ENCODE measurements at places on chromosomes 12 and 14.

DNA sequence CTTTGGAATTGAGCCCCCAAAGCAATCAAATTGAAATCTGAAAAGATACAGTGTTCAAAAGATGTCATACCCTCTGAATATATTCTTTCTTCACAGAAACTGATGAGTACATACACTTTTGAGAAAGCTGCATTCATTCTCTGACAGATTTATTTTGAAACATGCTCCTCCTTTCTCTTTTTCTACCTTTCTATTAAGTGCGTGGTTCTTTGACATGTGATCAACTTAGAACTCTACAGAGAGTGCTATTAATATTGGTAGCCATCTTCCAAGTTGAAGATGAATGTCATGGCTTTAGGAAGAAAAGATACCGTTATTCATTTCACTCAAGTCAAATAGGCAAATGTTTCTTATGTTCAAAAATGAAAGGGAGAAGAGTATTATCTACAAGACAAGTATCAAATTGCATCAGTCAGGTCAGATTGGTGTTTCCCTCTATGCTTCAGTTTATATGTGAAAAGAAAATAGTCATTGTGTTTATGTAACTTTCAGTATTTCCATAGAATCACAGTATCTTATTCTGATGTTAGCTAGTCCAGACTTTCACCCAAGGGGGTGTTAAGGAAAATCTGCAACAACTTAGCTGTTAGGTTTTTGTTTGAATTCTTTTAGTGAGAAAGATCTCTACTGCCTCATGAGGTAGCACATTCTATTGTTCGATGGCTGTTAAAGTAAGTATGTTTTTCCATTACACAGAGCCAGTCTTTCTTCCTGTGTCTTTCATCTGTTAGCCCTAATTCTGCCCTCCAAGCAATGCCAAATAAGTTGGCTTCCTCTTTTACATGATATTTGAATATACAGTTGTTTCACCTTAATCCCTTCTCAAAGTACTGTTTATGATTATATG is 55.4 kb upstream of the GARIN2 start:
- no peak for DNase-seq

DNA sequence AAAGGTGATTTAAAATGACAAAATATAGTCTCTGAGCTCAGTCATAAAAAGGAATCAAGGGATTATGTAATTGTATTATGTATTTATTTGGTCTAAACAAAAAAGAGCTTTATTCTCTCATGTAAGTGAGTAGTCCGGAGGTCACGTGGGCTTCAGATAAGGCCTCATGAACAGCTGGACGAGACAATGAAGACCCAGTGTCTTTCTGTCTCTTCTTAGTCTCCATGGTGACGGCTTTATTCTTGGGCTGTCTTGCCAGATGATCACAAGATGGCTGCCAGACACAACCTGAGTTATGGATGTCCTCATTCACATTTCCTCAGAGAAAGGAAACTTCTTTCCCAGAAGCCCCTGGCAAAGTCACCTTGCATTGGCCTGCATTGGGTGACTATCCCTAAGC is 98.6 kb downstream of the ARF6 start:
- DNase-seq: no peak

- DNase-seq: no peak
Observed at GRCh38 chr14:102760496-102761193, 16.6 kb upstream of the TRAF3 start.

DNA sequence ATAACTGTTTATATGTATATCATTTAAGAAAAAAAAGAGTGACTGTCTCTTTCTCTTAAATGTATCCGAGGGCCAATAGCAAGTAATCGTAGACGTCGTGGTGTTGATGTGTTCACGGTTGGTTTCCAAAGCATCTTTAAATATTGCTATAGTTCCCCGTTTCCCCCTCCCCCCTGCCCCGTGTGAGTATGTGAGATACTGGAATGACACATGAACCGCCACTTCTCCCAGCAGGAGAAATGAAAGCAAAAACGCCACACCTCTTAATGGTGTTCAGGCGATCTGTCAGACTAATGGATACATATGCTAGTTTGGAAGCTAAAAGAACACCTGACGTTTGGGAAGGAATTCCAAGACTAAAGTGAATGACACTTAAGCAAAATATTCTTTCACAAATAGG is 258.3 kb downstream of the FOXN3 start:
- DNase-seq: no peak

GRCh38 chr14:70641548-70642302 is at the start of gene TTC9:
TTC9 (plus strand) TSS chr14:70641916; CDS start chr14:70642130, 214 bp downstream.
- DNase-seq: no peak

- no peak for DNase-seq
Observed at GRCh38 chr14:74195623-74196022, 43.6 kb upstream of the VSX2 start.

DNA sequence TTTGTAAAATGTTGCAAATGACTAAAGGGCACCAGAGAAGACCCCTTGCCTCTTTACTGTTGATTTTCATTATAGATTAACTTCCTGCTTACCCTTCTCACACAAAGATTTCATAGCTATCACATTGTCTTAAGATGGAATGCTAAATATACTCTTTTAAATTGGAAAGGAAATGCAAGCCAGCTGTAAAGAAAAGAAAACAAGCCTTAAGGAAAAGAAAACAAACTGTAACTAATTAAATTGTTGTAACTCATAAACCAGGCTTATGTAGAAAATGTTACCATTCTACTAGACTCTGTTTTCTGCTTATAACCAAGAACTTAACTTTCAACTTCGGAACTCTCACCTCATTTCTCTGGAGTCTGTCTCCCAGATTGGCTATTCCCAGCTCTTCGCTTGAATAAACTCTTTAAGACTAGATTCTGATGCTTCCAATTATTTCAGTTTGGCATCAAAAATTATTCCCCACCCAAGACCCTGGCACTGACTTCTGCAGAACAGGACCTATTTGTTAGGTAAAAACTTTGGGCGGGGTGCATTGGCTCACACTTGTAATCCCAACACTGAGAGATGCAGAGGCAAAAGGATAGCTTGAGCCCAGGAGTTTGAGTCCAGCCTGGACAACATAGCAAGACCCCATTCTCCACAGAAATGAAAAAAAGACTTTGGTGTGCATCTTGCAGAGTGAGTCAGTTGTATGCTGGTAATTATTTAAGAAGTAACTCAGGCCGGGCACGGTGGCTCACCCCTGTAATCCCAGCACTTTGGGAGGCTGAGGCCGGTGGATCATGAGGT is 36.6 kb upstream of the CIT start:
- DNase-seq: no peak

All from CD4-positive, alpha-beta T cell treated with Interferon alpha-2 for 1 hour (primary cell).